SK-MEL-5 (cell line): ENCODE measurements at places on chromosomes 12 and 14.

DNA sequence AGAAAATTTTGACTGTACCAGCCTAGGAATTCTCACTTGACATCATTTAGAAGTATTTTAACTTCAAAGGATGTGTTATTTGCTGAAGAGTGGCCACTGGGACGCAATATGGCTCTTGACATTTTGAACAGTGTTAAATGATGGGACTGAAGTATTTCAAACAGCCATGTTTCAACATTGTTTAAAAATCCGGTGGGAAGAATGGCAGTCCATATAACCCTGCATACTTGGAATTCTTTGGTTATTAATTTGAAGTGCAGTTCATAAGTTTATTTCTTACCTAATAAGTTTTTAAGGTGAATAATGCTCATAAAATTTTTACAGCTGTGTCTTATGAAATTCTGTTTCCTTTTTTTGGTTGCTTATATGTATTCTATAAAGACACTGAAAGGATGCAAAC is 8.3 kb downstream of the TMTC2 start:
- DNase-seq = no peak

GRCh38 chr12:22657538-22657937 is 32.6 kb downstream of the ETNK1 start:
- no peak for DNase-seq

DNA sequence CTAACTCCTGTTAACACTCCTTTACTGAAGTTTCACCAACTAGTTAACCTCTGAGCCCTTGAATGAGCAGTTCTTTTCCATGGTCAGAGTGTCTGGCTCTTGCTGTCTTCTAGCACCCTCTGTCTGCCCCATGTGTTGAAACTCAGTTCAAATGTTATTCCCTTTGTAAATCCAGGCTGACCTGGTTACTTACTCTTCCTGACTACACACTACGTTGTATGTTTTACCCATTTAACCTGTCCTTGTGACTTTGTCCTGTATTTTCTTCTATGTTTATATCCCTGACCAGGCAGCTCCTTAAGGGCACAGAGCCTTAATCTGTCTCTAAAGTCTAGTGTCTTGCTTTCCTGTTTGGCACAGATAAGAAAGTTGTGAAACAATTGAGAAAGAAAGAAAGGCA is 389.0 kb upstream of the RPL10L start:
- peak; percentile 89 for DNase-seq

- peak; percentile 94 for DNase-seq
Measured at GRCh38 chr12:122078141-122079032, at the start of gene MLXIP. Gene MLXIP (plus strand): TSS chr12:122078756. CDS start chr12:122078854, 98 bp downstream.

DNA sequence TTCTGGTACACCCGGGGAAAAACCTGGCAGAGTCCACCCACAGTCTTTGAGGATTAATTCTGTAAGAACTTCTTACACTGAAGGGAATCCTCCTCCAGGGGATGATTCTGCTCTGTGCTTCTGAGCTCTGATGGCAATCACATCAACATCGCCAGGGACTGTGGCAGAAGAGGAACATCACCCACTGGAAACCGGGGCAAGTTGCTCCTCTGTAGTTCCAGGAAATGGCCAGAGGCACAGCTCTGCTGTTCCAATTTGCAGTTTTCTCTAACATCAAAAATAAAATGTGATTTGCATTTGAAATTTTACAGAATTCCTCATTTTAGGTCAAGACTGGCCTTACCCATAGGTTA is 207.6 kb downstream of the DAD1 start:
- no peak for DNase-seq

- DNase-seq = no peak
Measured at GRCh38 chr14:75705014-75705413, 44.0 kb downstream of the TTLL5 start.

GRCh38 chr12:16389594-16389993 is 42.1 kb downstream of the MGST1 start:
- DNase-seq = no peak

GRCh38 chr12:130163461-130164215 is 1.4 kb downstream of the FZD10 start:
- DNase-seq = no peak

DNA sequence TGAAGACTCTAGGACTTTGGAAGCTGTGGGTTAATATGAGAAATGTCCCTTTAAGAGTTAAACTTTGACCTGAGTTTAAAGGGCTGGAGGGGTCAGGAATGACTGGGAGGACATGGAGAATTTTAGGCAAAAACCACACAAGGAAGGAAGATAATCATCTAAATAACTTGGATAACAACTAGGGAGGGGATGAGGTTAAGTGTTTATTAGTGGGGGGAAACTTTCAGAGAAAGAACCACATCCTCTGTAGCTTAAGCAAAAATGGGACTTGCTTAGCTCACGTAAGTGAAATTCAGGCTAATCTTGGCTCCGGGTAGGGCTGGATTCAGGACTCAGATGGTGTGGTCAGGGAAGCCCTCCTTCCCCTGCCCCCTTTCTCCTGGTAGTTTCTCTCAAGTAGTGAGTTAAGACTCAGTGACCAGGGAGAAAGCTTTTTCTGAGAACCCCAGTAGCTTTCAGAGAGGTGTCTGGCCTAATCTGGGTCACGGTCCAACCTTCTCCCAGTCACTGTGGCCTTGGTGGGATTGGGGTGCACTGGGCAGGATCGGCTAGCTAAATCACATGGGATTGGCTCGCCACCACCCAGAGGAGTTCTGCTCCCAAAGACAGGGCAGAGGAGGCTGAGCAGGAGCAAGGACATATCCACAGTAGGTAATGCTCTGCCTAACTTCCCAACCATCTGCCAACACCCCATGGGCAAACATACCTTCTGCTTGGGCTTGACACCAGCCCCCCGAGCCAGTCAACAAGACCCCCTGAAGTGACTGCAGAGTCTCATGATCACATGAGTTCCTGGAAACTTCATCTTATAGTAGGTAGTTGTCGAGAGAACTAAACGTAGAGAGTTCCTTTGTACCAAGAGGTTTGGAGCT is 52.8 kb downstream of the ARF6 start:
- no peak for DNase-seq

DNA sequence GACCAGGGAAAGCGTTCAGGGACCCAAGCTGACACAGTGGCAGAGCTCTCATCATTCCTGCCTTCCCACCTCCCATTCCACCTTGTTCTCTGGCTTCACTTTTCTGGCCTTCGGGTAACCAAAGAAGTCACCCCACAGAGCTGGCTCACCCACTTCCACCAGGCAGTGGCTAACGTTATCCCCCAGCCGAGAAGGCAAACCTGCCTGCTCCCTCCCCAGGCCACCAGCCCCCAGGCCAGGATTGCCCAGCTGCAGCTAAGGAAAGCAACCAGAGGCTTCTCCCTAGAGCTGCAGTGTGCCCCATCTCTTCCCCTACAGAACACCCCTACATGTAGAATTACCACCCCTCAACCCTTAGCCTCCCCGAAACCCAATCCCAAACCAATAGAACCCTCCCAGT is 22.2 kb downstream of the CCDC88C start:
- no peak for DNase-seq

DNA sequence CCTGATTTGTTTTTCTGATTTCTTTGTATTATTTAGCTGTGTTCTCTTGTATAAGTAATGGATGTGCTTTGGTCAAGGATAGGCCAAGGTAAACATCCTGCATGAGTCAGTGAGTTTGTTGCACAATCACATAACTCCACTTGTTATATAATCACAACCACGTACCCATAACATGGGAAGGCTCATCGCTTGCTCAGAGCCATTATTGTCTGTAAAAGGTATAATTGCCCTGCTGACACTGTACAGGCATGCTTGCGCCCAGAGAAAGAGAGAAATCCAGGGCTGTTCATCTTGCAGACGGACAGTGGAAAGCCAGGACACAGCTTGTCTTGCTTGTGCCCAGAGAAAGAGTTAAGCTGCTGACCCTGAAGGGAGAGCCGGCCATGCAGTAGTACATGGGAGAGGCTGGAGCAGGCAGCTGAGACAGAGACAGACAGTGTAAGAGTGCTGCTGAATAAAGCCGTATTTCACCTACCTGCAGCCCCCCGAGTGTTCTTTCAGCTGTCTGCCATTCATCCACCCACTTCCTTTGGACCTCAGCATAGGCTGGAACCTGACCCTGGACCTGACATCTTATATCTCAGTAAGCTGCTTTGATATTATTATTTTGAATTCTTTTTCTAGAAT is 174.7 kb upstream of the DAAM1 start:
- DNase-seq = no peak

DNA sequence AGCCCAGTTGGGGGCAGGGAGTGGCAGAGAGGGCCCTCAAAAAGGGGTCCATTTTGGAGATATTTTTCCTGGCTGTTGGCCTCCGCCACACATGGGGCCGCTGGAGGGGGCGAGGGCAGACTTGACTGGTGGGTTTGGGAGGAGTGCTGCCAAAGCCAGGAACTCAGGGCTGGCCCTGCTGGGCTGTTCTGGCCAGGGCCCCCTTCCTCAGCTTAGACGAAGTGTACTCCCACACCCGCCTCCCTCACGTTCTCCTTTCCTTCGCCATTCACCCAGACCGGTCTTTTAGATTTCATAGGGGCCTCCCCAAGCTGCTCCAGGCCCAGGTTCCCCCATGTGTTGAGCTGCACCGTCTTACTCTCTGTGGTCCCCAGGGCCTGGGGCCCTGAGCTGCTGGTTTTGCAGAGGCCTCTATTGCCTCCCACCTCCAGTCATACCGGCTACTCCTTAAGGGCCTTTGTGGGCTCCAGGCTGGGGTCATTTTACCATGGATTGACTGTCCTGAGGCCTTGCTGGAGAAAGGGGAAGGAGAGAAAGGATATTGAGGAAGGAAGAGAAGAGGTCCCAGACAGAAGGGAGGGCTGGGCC is 1.3 kb downstream of the KRT7 start:
- no peak for DNase-seq

DNA sequence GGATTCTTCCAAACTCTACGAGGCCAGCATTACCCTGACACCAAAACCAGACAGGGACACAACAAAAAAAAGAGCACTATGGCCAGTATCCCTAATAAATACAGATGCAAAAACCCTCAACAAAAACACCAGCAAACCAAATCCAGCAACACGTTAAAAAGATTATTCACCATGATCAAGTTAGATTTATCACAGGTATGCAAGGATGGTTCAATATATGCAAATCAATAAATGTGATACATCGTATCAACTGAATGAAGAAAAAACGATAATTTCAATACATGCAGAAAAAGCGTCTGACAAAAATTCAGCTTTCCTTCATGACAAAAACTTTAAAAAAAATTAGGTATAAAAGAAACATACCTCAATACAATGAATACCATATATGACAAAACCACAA is 99.9 kb downstream of the CEP83 start:
- no peak for DNase-seq

- DNase-seq = no peak
Measured at GRCh38 chr12:119258556-119258955, 76.0 kb upstream of the CCDC60 start.

DNA sequence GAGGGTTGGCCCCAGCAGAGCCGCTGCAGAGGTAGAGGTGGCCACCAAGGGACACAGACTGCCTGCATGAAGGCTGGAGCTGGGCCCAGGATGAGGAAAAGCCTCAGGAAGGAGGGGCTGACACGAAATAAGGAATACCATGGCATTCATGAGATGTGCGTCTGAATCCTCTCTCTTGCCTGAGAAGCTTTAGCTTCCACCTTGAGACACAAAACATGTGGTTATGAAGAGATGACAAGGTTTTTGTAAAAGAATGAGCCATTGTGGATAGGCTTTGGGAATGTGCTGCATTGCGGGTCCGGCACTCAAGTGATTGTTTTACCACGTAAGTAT is 82.7 kb downstream of the DAD1 start:
- no peak for DNase-seq

DNA sequence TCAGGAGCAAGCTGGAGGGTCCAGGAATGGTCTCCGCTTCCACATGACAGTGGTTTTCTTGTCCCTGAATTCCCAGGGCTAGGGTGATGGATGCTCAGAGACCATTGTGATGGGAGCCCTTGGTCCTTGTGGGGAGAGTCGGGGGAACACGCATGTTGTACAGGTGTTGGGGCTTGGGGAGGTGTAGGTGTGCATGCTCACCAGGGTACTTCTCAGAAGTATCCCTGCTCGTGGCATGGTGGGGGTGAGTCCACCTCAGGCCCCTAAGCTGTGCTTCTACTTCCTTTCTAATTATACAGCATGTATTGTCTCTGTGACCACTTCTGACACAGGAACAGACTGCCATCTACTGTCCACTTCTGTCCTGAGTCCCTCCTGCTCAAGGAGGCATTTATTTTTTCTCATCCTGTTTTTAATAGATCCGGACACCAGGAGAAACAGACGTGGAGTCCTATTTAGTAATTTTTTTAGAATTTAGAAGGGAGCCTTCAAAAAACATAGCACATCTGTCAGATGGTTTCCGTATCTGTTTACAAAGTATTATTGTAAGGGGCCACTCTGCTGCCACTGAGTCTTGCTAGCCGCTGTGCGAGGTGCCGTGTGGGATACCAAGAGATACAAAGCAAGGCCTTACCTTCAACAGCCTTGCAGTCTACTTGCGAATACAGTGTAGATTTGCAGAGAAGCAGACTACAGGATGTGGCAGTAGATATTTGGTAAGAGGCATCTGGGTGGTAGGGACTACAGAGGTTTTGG is 10.5 kb downstream of the NTF3 start:
- DNase-seq = peak; percentile 72

DNA sequence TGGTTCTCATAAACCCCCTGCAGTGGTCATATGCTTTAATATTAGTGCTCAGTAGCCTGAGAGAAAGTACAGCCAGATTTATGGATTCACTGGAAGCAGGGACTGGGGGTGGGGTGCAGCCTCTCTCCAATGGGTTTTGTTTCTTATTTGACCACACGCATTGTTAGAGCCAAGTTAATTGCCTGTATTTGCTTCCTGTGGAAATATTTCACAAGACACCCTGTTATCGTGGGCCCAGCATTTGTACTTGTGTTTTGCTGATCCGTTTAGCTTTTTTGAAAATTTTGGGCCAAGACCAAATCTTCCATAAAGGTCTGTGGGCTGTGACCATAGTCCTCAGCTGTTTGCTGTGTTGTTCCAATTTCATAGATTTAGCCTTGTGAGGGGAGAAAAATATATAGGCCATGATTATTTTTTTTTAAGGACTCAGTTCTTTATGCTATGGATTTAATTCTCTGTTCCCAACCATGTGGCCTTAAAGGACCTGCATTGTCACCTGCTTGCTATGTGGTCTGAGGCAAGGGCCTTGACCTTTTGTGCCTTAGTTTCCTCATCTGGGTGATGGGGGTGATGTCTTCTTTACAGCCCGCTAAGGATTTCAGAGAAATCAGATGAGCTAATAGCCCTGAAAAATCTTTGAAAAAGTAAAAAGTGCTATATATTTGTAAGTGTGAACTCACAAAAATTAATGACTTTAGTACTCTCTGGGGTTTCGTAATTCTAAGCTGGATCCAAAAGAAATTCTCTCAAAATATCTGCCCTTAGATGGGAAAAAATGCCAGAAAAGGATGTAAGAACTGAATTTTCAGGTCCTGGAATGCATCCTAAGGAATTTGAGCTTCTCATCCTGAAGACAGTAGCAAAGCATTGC is 370.2 kb downstream of the DPF3 start:
- DNase-seq = no peak

DNA sequence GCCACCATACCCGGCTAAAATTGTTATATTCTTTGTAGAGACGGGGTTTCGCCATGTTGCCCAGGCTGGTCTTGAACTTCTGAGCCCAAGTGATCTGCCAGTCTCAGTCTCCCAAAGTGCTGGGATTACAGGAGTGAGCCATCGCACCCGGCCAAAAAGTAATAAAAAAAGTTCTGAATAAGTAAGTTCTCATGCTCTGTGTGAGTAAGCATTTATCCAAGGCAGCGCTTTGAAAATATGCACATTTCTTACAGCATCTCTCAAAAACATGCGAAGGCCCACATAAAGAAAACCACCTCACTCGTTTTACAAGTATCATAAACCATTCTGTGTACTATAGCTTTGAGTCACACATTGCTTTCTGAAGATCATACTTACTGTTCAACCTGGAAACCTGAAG is 8.6 kb downstream of the GIT2 start:
- no peak for DNase-seq
